ENCODE measurements at places on chromosomes 12 and 14. TPM values are rescaled to one million over a fixed set of nuclear protein-coding genes. Genes with fewer than 3 reads are reported as not detected.
A peak's percentile ranks its signal among the peaks of the same experiment; 100 is the strongest.

NCKAP5L gene
- 1.2 TPM for total RNA-seq

ALKBH1 gene
- total RNA-seq, result 13.2 TPM

SLCO1B1 gene
- total RNA-seq, result not detected

INTS13 gene
- 64.1 TPM for total RNA-seq

FOXG1 gene
- total RNA-seq, result not detected

DNA sequence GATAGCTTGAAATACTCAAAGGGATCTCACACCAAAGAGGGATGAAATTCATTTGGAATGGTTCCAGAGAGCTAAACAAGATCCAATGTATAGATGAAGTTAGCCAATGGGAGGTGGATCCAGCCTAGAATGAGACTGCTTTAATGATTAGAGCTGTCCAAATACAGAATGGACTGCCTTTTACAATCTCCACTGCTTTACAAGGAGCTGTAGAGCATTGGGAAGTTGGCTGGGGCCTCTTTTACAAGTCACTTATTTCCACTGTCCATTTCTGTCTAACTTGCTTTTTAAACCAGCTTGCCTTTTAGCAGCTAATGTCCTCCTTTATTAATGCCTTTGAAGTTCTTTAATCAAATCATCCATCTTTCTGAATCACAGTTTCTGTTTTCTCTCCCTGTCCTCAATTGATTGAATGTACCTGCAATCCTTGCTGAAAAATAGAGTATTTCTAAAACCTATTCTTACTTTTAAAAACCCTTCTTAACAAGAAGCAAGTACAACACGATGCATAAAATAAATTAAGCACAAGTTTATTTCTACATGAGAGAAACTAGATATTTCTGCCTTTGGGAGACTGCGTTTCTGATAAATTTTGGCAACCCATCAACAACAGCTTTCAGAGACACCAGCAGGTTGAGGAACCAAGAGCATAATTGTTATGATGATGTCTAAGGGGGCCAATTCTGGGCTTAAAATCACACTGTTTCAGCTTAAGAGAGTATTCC lies 3.4 kb upstream of the ATP2A2 start:
- H3K4me1 ChIP-seq, result peaks cover 5% of the 10 kb centered on the region
- peaks cover 10% of the 10 kb centered on the region for H3K36me3 ChIP-seq
- H3K27ac ChIP-seq, result peak overlapping the region; percentile 67
- H3K4me3 ChIP-seq, result no peak overlapping the region
- no peak for ATAC-seq

GRCh38 chr12:68886636-68887572 lies 46.1 kb downstream of the CPM start:
- no peak overlapping the region for H3K4me3 ChIP-seq
- peaks cover 3% of the 10 kb centered on the region for H3K27me3 ChIP-seq
- peaks cover 2% of the 10 kb centered on the region for H3K4me1 ChIP-seq
- no peak overlapping the region for H3K27ac ChIP-seq

DNA sequence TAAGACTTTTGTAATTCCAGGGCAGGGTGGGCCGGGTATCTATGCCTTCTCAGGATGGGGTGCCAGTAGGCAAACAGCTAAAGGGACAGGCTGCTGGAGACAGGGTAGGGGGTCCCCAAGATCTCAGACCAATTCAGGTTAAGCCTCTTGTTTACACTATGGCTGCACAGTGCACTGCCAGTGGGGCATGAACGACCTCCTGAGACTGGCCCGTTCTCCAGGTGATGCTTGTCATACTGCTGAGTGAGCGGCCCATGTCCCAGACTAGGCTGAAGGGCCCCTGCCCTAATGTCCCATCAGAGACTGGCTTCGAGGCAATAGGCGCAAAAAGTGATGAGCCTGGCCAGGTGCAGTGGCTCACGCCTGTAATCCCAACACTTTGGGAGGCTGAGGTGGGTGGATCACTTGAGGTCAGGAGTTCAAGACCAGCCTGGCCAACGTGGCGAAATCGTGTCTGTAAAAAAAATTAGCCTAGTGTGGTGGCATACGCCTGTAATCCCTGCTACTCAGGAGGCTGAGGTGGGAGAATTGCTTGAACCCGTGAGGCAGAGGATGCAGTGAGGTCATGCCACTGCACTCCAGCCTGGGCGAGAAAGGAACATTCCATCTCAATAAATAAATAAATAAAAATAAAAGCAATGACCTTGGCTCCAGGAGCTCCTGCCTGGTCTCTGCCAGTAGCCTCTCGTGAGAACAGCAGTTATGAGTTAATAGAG lies 12.6 kb downstream of the SLC25A29 start:
- no peak overlapping the region for H3K4me3 ChIP-seq
- H3K4me1 ChIP-seq, result no peaks in the 10 kb centered on the region
- H3K36me3 ChIP-seq, result no peaks in the 10 kb centered on the region
- ATAC-seq, result no peak

DNA sequence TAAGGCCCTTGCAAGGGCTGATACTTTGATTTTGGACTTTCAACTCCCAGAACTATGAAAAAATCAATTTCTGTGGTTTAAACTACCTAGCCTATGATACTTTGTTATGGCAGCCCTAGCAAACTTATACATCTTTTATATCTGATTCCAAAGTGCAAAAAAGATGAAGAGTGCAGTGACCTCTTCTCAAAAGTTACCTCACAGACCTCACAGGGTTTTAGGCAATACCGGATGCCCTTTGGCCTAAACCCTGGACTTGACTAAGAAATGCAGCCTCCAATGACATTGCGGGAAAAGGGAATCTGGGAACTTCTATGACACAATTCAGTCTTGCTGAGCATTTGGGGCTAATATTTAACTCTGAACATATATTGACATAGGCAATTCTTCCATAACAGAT lies 63.3 kb downstream of the IGF1 start:
- no peaks in the 10 kb centered on the region for H3K4me1 ChIP-seq
- no peak overlapping the region for H3K27ac ChIP-seq
- no peak overlapping the region for H3K4me3 ChIP-seq
- peaks cover 6% of the 10 kb centered on the region for H3K27me3 ChIP-seq
